ENCODE measurements at places on chromosomes 16 and 17.

DNA sequence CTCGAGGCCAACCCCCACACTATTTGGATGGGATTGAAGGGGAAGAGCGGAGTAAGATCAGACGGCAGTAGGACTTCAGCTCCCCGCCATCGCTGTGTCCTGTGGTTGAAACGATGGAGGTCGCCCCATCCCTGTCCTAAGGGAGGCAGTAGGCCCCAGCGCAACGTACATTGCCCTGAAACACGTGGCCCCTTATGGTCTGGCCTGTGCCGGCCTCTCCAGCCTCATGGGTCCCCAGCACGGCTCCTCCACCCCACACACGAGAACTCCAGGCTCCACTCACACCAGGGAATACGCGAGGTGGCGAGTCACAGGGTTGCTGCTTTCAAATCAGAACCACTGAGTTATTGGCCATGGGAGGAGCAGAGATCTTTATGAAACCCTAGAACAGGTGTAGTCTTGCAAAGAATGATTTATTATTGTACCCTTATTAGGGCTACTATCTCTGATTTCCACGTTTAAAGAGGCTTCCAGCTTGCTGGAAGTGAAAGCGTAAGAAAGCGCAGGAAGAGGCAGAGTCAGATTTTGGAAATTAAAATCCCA lies 669 bp upstream of the DCTPP1 start:
- peak; percentile 95 for DNase-seq

- DNase-seq, result no peak
Measured at GRCh38 chr16:57680842-57681375, 12.8 kb downstream of the ADGRG3 start.

DNA sequence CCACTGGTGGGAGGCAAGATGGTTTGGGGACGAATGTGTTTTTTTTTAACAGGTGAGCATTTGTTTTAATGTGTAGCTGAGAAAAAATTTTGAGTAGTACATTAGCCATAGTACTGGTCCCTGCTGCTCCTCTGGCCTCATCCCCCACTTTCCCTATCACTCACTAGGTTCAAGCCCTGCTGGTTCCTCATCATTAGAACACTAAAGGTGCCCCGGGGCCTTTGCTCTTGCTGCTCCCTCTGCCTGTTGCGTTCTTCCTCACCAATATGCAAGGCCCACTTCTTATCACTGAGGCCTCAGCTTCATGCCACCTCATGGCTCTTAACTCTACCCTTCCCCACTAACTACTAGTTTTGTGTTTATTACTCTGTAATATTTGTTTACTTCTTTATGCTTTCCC lies 74.5 kb downstream of the GNAO1 start:
- DNase-seq, result no peak

- DNase-seq, result no peak
Measured at GRCh38 chr17:77560841-77561240, 397.7 kb upstream of the TNRC6C start.

- no peak for DNase-seq
Measured at GRCh38 chr17:12580640-12581039, 85.0 kb upstream of the MYOCD start.

- no peak for DNase-seq
Measured at GRCh38 chr16:29951625-29952365, 10.1 kb upstream of the TMEM219 start.
